Endothelial cell of umbilical vein (primary cell): ENCODE measurements at places on chromosomes 11 and 22. TPM values are rescaled to one million over a fixed set of nuclear protein-coding genes. Genes with fewer than 3 reads are reported as not detected.

OR52A1 gene
- total RNA-seq = not detected in 2 replicates

DNA sequence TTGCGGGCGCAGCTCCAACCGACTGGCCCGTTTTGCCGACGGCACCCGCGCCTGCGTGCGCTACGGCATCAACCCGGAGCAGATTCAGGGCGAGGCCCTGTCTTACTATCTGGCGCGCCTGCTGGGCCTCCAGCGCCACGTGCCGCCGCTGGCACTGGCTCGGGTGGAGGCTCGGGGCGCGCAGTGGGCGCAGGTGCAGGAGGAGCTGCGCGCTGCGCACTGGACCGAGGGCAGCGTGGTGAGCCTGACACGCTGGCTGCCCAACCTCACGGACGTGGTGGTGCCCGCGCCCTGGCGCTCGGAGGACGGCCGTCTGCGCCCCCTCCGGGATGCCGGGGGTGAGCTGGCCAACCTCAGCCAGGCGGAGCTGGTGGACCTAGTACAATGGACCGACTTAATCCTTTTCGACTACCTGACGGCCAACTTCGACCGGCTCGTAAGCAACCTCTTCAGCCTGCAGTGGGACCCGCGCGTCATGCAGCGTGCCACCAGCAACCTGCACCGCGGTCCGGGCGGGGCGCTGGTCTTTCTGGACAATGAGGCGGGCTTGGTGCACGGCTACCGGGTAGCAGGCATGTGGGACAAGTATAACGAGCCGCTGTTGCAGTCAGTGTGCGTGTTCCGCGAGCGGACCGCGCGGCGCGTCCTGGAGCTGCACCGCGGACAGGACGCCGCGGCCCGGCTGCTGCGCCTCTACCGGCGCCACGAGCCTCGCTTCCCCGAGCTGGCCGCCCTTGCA is 1.0 kb downstream of the FJX1 start:
- DNase-seq = peak; percentile 69

DNA sequence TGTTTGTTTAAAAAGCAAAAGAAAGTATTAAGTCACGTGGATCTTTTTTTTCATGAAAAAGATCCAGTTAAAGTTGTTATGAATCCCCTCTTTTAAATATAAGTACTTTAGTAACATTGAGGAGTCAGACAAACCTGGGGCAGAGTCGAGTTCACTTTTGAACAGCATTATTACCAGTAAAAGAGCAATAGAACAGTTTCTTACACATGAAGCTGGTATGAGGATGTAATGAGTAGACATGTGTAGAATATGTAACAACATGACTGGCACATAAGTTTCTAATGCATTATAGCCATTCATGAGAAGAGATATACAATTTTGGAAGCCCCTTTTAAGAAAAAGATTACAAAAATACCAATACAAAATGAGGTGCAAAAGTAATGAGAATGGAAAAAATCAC is 7.6 kb upstream of the MUC15 start:
- no peak for DNase-seq

DNA sequence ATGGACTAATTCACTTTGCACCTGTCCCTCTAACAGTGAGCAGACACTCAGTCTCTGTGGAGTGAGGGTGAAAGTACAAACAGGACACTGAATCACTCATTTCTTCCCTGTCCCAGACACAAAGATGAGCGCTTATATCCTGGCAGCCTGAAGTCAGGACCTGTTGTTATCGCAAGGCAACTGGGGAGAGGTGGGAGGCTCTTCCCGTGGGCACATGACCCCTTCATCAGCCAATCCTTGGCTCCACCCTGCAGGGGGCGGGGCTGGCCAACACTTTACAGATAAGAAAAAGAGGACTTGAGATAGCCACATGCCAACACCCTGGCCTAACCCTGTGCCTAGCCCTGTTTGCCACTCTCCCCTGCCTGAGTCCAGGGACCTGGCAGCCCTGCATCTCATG is 29.5 kb upstream of the TESMIN start:
- peak; percentile 50 for DNase-seq

DNA sequence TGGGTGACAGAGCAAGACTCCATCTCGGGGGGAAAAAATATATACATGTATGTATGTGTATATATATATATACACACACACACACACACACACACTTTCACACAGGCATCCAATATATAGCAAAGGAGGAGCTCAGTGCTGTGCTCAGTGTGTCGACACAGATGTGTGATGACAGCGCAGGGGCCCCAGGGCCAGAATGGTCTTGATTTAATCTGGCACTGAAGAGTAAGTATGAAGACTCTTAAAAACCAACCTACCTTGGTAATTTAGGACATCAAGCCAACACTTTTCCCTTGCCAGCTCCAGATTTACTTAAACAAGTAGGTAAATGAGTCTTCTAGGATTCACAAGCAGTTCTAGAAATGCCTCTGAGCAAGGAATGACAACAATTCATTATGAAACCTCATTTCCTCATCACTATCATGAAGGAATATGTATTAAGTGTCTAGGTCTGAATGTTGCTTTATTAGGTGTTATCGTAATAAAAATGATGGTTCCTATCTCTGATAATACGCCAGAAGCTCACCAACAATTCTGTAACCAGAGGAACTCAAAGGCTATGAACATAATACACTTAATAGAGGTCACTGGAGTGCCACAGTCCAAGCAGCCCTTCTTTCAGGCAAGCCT is 71.5 kb downstream of the SGSM3 start:
- DNase-seq = no peak

- DNase-seq = no peak
These were observed 706.9 kb upstream of the LUZP2 start for GRCh38 chr11:23789938-23790371.

GRCh38 chr11:77093056-77093891 is 9.4 kb upstream of the OMP start:
- DNase-seq = no peak

DNA sequence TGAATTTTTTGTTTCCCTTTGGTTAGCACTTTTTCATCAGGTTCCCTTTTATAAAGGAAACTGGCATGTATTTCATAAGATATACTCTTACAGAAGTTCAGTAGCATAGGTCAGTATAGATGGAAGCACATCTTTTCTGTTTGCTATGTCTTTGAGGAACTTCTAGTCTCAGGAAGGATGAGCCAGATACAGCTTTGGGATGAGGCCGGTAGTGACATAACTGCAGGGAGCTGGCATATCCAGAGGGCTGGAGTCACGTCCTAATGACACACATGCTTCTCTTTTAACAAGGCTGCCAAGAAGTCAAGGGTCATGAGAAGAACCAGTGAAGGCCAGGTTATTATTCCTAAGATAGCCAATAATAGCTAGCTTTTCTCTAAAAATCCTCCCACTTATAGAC is 33.3 kb upstream of the ADSL start:
- DNase-seq = no peak

PACSIN3 gene
- total RNA-seq = 27.2 and 29.0 TPM in 2 replicates

DNA sequence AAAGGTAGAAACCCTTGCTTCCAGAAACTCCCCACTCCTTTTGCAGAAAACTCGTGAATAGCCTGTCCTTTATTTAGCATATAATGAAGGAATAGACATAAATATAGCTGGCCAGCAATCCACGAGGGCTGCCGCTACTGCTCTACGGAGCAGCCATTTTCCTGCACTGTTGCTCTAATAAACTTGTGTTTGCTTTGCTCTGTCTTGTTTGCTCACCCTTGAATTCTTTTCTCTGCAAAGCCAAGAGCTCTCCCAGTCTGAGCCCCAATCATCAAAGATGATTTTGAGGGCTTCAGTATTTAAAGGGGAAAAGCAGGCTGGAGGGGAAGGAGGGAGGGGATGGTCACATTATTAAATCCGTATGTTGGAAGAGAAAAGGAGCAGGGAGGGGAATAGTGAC is 16.6 kb upstream of the CHKA start:
- no peak for DNase-seq

DNA sequence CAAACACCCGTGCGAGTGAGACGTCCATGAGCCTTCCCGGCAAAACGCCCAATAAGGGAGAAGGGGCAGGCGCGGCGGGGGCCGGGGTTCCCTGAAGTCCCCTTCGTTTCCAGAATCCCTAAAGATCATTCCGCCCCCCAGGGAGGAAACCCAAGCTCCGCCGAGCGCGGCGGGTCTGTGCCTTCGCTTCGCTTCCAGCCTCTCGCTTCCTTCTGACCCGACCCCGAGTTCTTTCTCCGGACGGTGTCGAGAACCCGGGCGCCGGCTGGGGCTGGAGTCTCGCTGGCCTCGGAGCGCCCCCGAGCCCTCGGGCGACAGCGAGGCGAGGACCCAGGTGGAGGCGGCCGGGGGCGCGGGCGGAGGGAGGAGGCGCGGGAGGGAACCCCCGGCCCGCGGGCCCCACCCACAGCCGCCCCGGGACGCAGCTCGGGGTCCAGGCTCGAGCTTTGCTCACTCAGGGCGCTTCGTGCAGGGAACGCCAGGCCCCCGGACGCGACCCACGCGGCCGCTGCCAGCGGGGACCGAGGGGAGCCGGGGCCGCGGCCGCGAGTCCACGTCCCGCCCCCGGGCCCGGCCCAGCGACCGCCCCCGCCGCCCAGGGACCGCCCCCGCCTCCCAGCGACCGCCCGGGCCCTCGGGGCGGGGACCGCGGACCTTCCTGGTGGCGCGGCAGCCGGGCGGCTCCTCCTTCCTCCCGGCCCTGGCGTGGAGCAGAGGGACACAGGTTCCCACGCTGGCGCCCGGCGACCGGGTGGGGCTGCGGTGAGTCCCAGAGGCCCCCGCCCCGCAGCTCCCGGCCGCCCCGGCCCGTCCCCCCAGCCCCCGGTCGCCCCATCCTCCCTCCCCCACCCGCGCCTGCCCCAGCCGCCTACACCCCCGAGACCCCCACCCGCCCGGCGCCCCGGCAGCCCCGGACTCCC is at the start of gene PGGHG:
PGGHG (plus strand) TSS at position 649 of the 920 bp plus-strand sequence. CDS start 691 bp downstream, outside the sequence.
- no peak for DNase-seq

CATSPER1 gene
- total RNA-seq = 1.0 and 1.3 TPM in 2 replicates

GRCh38 chr22:45334068-45334467 is 24.3 kb downstream of the FAM118A start:
- DNase-seq = no peak

DNA sequence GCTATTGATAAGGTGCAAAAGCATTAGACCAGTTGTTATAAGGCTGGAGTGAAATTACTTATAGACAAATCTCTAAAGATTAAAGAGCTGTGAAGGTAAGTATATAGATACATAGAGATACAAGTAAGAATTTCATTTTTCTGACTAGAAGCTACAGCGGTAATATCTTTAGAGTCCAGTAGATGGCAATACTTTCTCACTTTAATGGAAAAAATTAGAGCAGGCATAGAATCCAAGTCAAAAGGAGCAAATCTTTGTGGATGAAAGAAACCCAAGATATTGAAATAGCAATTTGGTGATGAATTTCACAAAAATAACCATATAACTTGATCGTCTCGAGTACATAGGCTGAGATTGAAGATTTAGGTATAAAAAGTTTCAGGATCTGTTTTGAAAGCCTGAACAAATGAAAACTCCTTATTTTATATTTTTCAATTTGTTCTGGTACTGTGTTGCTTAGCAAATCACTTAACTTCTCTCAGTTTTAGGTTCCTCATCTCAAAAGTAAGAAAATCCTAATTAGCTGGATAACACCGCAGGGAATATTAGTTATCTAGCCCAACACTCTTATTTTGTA is 81.9 kb downstream of the UVRAG start:
- peak; percentile 63 for DNase-seq

GRCh38 chr22:41078931-41079330 is 13.5 kb upstream of the EP300 start:
- no peak for DNase-seq

DNA sequence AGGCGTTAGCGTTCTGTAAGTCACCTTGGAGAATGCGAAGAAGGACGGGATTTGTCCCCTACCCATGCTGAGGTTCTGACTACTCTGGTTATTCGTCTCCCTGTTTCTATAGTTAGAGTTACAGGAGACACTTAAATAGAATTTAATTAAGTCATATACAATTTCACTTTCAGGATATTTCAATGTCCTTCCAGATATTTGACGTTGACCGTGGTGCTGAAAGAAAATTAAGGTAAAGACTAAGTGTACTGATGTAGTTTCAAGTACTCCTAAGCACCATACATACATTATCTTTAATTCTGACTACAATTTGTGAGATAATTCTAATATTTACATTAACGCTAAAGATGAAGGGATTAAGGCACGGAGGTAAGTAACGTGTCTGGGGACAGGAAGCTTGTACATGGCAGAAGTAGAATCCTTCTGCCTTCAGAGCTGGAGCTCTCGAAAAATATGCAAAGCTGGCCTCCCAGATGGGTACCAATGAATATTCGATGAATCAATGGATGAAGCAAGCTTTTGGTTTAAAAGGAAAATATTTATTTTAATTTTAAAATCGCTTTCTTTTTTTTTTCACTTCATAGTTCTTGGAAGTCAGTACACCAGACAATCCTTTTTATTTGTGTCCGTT is 539 bp upstream of the SLC36A4 start:
- peak; percentile 69 for DNase-seq

DNA sequence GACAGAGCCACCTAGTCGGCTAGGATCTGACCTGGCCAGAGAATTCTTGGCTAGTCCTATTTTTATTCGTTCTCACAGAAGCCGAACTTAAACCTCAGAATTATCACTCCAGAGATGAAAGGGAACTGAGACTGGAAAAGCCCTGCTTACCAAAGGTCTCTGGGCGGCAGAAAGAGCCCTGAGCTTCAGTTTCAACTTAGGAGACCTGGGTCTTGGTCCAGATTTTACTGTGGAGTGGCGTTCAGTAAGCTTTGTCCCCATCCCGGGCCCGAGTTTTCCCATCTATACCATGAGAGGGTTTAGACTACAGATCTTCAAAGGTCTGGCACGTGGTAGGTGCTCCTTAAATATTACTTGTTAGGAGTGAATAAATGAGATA is 516 bp downstream of the NEU3 start:
- no peak for DNase-seq

GRCh38 chr11:122690801-122691548 is 35.5 kb downstream of the UBASH3B start:
- peak; percentile 55 for DNase-seq

DGCR6 gene
- total RNA-seq = 0.44 and 0.95 TPM in 2 replicates

FAM180B gene
- not detected in 2 replicates for total RNA-seq

DNA sequence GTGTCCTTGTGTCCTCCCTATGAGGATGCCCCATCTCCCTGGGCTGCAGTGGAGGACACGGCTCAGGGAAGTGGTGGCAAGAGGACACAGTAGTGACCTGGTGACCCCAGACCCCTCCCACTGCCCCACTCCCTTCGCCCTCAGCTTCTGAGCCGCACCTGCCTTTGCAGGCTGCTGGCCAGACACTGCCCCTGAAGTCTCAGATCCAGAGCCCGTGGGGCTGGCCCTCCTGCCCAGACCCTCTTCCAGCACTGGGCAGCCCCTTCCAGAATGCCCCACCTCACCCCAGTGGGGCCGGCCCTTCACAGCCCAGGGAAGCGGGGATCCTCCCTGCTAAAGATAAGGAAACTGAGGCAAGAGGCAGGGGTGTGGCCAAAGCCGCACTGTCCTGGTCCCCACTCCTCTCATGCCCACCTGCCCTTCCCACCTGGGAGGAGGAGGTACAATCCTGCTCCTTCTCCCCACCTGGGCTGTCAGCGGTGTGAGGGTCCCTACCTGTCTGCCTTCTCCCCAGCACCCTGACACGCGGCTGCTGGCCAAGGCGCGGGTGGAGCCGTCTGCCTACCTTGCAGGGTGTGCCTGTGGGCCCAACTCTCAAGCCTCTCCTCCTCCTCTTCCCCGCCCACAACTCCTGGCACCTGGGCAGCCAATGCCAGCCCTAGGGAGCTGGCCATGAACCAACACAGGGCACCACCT is 17.3 kb downstream of the TRPM5 start:
- no peak for DNase-seq
